ENCODE measurements at places on chromosomes 3 and 15.

DNA sequence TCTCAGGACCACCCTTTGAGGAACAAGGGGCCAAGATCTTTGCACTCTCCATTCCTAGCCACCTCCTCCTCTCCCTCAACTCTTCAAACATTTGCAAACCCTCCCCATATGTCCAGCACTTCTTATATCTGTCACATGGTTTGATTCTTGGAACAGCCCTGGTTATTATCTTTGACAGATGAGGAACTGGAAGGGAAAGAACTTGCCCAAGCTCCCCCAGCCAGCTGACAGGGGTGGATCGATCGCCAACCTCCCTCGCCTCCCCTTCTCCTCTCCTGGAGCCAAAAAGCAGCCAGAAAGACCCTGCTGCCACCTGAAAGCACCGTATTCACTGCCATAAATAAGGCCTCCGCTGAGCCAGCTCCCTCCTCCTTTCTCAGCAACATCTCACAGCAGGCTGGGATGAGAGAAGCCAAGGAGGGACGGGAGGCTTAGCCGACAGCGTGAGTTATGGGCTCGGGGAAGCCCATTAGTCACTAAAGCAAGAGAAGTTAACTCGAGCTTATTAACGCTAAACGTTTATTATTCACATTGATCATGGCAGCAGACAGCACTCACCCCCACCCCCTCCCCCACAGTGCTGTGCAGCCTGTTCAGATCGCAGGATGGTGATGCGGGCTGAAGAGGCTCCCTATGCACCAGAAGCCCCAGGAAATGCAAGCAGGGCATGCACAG, 22.2 kb upstream of the FGD5 start:
- no peak overlapping the region for H3K27ac ChIP-seq
- no peak for DNase-seq
- no peaks in the 10 kb centered on the region for H3K27me3 ChIP-seq
- no peaks in the 10 kb centered on the region for H3K36me3 ChIP-seq
- H3K4me3 ChIP-seq = no peak overlapping the region

GRCh38 chr3:40875581-40875980, 323.7 kb upstream of the CTNNB1 start:
- no peak overlapping the region for H3K27ac ChIP-seq
- no peaks in the 10 kb centered on the region for H3K4me1 ChIP-seq
- no peaks in the 10 kb centered on the region for H3K27me3 ChIP-seq
- no peak overlapping the region for H3K4me3 ChIP-seq
- no peak for DNase-seq

- peaks cover 41% of the 10 kb centered on the region for H3K4me1 ChIP-seq
- H3K27me3 ChIP-seq = no peaks in the 10 kb centered on the region
- peaks cover 17% of the 10 kb centered on the region for H3K36me3 ChIP-seq
- no peak overlapping the region for H3K27ac ChIP-seq
Observed at GRCh38 chr3:183518491-183519251, 36.8 kb downstream of the KLHL6 start.

- no peaks in the 10 kb centered on the region for H3K4me1 ChIP-seq
- H3K4me3 ChIP-seq = no peak overlapping the region
- H3K27me3 ChIP-seq = no peaks in the 10 kb centered on the region
- no peak for DNase-seq
- H3K27ac ChIP-seq = no peak overlapping the region
Observed at GRCh38 chr3:30779686-30780287, 114.7 kb downstream of the GADL1 start.

- H3K4me3 ChIP-seq = no peak overlapping the region
- H3K27me3 ChIP-seq = no peaks in the 10 kb centered on the region
- no peak overlapping the region for H3K27ac ChIP-seq
- H3K4me1 ChIP-seq = peaks cover 12% of the 10 kb centered on the region
- peaks cover 4% of the 10 kb centered on the region for H3K36me3 ChIP-seq
Observed at GRCh38 chr3:179196098-179196497, 47.9 kb downstream of the PIK3CA start.

- no peaks in the 10 kb centered on the region for H3K4me1 ChIP-seq
- no peaks in the 10 kb centered on the region for H3K27me3 ChIP-seq
- H3K36me3 ChIP-seq = no peaks in the 10 kb centered on the region
- DNase-seq = no peak
- H3K4me3 ChIP-seq = no peak overlapping the region
- H3K27ac ChIP-seq = no peak overlapping the region
Observed at GRCh38 chr3:10445561-10446175, 59.7 kb downstream of the ATP2B2 start.

DNA sequence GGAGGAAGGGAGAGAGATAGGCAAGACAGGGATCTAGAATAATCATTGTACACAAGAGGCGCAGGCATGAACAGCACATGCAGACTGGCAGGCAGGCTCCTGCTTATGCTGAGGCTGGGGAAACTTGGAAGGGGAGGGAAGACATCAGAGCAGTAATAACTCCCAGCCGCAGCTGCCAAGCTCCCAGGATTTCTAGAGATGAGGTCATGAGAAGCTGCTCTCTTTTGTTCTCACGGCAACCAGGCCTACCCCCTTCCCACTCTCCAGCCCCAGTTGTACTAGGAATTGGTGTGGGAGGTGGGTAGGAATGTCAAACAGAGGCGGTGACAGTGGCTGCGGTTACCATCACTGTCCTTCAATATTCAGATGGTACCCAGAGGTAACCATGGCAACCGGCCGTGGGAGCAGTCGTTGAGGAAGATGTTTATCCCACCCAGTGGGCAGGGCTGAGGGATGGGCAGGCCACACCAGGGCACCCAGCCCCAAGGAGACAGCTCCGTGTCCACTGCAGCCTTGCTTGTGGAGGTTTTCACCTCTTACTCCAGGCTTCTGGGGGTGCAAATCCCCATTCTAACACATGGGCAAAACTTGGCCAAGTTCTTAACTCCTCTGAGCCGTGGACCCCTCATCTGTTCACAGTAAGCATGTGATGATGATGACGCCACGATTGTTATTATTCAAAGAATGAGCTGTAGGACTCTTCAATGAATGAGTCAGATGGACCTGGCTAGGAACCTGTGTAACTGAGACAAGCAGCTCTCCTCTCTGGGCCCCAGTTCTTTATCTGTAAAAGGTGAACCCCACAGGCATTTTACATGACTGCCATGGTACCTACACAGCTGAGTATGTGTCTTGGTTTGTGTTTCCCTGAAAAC, 360.8 kb upstream of the PROK2 start:
- DNase-seq = no peak
- no peaks in the 10 kb centered on the region for H3K27me3 ChIP-seq
- H3K27ac ChIP-seq = no peak overlapping the region
- peaks cover 22% of the 10 kb centered on the region for H3K4me1 ChIP-seq

Data from thymus (tissue), 14 donors.